ENCODE measurements at places on chromosomes 2 and 18.

GRCh38 chr18:36397033-36397432 is 99.5 kb downstream of the FHOD3 start:
- no peak for DNase-seq

GRCh38 chr2:39216346-39217191 is 27.2 kb downstream of the CDKL4 start:
- peak; percentile 61 for DNase-seq

DNA sequence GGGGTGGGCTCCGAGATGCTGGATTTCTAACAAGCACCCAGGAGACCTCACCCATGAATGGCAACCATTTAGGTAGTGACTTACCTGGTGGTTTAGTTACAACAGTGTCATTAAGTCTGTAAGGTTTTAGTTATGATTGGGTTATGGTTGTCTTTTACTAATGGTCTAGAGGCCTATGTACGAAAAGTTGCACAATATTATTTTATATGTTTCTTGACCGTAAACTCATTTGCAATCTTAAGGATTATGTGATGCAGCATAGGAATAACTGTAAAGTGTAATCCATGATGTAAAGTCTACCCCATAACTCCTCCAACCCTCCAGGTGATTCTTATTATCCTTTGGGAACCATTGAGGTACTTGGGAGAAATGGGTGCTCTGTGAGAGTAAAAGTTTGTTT is 155.4 kb upstream of the ZEB2 start:
- DNase-seq, result no peak

GRCh38 chr2:206004004-206004693 is 81.8 kb downstream of the INO80D start:
- no peak for DNase-seq

DNA sequence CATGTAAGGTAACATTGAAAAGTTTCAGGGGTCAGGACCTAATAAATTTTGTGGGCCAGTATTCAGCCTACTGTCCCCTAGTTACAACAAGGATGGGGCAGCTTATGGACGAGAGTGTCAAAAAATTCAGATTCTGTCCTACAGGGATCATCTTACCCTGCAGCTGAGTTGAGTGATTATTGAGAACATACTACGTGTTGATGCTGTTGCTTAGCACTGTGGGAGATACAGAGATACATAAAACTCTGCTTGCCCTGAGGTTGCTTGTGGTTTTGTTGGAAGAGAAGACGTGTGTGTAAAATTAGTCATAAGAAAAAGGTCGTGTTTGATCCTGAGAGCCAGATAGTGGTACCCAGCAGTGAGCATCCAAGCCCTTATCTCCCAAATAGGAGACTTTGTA is 253.2 kb downstream of the NEDD4L start:
- no peak for DNase-seq
